ENCODE measurements at places on chromosomes 4 and X.
A peak's percentile ranks its signal among the peaks of the same experiment; 100 is the strongest.

- DNase-seq, result no peak
Observed at GRCh38 chr4:26458157-26458561, 32.1 kb downstream of the CCKAR start.

- peak; percentile 96 for DNase-seq
Observed at GRCh38 chr4:40515398-40516293, 114.0 kb downstream of the RBM47 start.

DNA sequence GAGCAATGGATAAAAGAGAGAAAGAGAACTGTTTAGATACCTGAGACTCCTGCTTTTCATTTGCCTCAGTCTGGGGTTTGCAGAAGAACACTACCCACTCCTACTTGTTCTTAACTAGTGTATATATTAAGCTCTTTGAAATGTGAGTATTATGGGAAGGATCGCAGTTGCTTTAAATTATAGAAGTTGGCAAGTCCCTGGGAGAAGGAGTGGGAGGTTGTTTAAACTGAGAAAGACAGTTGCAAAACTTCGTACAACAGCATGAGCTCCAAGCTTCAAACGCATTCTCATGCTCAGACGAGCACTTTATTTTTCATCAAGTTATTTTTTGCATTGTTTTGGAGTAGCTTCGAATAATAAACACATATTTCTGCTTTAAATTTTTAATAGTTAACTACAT is 88.1 kb upstream of the C1QTNF7 start:
- no peak for DNase-seq

DNA sequence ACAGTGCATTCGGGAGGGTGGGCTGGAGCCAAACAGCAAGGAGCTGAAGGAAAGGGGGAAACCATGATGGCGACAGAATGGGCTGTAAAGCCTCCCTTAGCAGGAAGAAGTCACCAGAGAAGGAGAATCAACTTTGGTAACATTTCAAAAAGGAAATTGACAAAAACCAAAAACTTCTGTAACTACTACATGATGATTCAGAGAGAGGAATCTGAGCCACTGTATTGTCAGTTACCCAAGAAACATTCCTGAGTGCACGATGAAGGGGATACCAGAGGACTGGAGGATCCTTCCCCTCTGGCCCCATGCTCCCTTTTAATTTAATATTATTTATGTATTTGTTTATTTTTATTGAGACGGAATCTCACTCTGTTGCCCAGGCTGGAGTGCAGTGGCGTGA is 26.3 kb downstream of the PDHA1 start:
- no peak for DNase-seq

DNA sequence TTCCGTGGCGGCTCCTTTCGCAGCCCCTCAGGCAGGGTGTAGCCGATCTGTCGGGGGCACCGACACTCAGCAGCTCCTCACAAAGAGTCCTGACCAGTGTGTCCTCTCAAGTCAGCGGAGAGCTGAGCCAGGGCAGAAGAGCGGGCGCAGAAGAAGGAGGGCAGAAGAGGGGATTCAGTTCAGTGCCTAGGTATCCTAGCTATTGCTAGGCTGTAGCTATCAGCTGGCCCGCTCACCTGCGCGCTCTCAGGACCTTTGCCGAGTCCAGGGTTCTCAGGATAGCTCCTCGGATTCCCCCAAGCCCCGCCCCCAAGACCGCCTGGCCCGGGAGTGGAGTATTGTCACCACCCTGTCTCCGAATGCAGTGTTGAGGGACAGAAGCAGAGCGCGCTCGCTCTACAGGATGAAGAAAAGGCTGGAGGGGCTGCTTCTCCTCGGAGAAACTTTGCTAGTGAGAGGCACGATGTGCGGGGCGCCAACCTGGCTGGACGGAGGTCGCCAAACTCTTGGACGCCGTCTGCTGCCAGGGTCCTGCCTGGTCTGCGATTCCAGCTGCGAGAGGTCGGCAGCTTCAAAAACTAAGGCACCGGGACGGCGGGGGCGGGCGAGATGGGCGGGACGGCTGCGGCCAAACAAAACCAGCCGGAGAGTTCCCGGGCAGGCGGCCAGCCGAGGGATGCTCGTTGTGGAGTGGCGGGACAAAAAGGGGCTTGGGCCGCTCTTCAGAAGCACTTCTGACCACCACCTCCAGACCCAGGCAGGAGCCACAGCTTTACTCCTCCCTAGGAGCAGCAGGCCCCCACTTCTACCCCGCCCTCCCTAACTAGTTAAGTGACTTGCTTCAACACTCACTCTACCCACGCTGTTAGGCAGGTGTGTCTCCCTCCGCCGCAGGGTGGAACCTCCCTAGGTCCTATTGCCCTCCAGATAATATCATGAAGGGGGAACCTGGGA is at the start of gene XKRX:
Gene XKRX, minus strand, starts transcription at position 258 of the 954 bp plus-strand sequence. CDS start 613 bp downstream, outside the sequence.
- no peak for DNase-seq

DNA sequence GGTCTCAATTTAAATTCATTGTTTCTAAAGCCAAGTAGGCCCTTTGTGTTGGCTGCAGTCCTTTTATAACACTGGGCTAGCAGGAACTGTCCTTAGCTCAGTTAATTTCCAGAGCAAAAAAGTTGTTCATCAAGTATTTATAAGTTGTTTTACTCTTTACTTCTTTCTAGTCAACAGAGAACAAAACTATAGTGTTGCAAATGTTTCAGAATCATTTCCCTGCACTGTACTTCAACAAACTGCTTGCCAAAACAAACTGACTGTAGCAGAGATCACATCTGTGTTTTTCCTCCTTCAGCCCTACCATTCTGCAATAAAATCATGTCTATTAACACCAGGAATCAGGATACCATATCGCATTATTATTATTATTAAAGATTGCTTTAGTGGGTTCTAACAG is 168.5 kb upstream of the SH3RF1 start:
- DNase-seq, result no peak

- no peak for DNase-seq
Observed at GRCh38 chrX:1264556-1264955, 4.1 kb upstream of the CSF2RA start.

DNA sequence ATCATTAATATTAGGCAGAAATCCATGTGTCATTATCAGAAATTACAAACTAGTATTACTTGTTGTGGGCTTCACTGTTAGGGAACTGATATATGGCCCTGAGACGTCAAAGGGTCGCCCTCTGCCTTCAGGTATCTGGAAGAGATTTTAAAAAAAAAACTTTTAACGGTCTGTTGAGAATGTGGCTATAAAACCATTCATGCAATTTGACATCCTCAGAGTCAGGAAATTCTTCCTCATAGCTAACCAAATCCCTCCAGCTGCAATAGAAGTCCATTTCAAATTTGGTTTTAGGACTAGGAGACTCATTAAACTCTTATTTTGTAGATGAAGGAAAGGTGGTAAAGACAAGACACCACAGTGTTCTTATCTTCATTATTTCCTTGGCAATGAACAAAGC is 194.2 kb upstream of the NOCT start:
- DNase-seq, result no peak

GRCh38 chr4:172157946-172158345 is 344.7 kb downstream of the GALNTL6 start:
- no peak for DNase-seq

GRCh38 chr4:185811509-185812364 is at the start of gene SORBS2:
Gene SORBS2 (minus strand): TSS chr4:185812194. CDS start chr4:185690571, 121,623 bp downstream.
- no peak for DNase-seq

DNA sequence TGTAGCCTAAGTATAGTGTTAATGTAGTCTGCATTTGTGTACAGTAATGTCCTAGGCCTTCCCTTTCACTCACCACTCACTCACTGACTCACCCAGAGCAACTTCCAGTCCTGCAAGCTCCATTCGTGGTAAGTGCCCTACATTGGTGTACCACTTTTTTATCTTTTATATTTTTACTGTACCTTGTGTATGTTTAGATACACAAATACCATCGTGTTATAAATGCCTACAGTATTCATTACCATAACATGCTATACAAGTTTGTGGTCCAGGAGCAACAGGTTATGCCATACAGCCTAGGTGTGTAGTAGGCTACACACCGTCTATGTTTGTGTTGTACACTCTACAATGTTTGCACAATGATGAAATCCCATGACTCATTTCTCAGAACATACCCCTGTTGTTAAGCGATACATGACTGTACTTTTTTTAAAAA is 15.4 kb downstream of the TSPAN5 start:
- DNase-seq, result no peak

GRCh38 chrX:31212856-31213748 is 141.3 kb upstream of the FTHL17 start:
- no peak for DNase-seq
